ENCODE measurements at places on chromosomes 1 and 21.
A peak's percentile ranks its signal among the peaks of the same experiment; 100 is the strongest.

DNA sequence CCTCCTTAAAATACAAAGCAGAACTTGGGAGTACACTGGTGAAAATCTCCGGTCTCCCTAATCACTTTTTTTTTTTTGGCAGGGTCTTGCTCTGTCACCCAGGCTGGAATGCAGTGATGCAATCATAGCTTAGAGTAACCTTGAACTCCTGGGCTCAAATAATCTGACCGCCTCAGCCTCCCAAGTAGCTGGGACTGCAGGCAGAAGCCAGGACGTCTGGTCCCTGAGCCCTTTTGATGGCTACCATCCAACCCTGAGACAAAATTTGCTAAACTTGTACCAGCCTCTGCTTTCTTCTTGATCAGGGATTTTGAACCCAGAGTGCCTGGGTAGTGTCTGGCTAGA is 4.1 kb downstream of the L1TD1 start:
- DNase-seq = no peak

- no peak for DNase-seq
Measured at GRCh38 chr1:28249866-28250295, 9.4 kb upstream of the SESN2 start.

DNA sequence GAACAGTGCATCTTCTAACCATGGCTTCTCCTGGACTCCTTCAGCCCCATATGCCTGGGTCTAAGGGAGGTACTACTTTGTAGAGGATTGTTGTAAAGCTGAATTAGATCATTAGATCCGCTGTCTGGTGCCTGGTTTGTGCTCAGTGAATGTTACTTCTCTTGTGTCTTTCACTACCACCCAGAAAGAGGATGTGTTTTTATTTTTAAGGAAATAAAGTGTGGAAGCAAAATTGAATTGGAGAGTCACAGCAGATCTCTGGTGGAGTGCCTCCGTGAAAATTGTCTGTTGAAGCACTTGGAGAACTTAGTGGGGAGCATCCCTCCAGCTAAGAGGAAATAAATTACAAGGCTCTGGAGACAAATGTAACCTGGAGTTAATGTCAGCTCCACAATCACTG is 101.8 kb upstream of the ARTN start:
- DNase-seq = no peak

DNA sequence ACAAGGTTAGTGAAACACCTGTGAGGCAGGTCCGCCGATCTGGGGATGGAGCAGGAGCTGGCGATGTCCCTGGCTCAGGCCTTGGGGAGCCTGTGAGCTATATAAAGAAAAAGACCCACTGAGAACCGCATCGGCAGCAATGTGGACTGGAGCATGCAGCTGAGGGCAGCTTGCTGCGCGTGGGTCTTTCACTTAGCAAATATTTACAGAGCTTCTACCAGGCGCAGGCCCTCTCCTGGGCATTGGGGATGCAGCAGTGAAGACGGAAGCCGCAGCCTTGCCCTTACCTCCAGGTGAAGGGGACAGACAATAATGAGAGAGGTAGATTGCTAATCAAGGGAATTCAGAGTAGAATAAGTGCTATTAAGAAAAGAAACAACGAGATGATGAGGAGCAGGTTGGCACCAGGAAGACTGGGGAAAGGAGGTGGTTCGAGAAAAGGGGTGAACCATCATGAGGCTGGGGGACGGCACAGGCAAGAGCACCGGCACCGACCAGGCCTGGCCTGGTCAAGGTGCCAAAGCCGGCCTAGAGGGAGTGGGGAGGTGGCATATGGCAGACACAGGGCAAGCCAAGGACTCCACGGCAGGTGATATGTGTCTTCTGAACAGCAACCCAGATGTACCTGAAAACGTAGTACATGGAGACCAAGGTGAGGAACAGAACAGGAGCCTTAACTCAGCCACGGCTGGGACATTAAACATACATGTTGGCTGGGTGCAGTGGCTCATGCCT is 60.7 kb upstream of the PAX7 start:
- no peak for DNase-seq

- no peak for DNase-seq
Measured at GRCh38 chr1:8230292-8230621, 87.7 kb upstream of the SLC45A1 start.

- peak; percentile 33 for DNase-seq
Measured at GRCh38 chr1:209398313-209398991, 185.1 kb upstream of the CAMK1G start.

- DNase-seq = no peak
Measured at GRCh38 chr1:43152866-43153265, 19.2 kb downstream of the EBNA1BP2 start.

DNA sequence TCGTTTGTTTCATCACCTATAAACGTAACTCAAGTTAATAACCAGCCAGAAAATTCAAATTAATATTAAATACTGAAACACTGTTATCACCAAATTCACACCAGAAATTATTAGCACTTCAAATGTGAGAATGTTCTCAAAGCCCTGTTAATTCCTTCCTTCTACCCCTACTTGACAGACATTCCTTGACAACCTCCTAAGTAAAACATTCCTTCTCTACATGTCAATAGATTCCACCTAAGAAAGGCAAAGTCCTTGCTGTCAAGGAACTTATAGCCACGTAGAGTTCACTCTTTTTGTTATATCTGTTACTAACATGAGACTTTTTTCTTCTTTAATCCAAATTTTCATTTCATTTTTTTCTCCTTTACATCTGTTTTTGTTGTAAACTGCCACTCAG is 441.5 kb downstream of the SMYD3 start:
- DNase-seq = no peak

DNA sequence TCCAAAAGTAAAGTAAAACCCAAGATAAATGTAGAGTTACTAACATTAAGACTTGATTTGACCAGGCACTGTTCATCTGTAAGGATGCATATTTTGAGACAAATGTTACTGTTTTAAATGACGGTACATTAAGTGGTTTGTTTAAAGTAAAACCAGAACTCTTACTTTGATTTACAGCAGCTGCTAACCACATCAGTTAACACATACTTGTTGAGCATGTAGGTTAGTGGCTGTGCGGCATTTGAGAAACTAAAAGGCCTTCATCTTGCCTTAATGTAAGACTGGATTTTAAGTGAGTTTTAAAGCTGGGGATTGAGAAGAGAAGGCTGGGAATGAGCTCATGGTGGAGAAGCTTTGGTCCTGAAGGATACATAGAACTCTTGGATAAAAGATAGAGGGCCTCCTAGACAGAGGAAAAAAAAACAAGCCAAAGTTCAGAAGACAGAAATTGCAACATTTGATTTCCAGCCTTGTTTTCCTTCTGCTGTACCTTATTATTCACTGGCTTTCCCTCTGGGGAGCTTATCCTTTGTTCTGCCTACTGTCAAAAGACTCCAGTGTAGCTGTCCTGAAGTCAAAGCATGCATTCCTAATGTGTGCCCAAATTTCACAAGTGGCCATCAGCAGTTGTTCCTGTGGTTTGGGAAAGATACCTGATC is 66.6 kb downstream of the MTR start:
- peak; percentile 5 for DNase-seq

DNA sequence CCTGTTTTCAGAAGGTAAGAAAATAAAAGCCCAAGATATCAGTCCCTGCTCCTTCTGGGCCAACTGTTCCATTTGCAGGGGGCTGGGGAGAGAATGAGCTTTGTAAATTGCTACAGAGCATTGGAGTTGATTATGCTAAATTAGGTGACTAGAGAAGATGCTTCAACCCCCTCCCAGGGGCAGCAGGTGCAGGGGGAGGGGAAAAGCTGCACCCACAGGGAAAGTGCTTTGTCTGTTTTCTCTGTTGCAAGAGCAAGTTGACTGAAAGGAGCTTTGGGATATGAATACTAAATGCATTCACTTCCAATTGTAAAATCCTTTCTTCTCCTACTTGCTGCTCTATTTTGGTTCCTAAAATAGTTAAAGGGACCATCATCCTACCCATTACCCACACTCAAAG is 16.5 kb upstream of the PIGM start:
- DNase-seq = no peak

DNA sequence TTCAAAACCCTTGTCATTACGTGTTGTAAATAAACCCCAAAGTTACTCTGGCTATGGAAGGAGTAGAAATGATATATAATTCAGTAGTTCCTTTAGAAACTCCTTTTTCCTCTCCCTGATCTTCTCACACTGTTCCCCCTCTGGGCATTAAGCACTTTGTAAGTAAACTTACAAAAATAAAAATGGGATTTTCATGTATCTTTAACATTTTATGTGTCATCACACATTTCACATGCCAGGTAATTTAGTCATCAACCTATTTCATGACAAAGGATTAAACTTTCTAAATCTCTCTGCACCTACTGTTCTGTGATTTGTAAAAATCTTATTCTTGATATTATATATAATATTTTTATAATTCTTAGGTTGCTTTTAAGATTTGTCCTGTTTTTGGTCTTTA is 176.9 kb downstream of the NEK7 start:
- no peak for DNase-seq

- DNase-seq = no peak
Measured at GRCh38 chr1:24793447-24794129, 48.3 kb downstream of the CLIC4 start.

DNA sequence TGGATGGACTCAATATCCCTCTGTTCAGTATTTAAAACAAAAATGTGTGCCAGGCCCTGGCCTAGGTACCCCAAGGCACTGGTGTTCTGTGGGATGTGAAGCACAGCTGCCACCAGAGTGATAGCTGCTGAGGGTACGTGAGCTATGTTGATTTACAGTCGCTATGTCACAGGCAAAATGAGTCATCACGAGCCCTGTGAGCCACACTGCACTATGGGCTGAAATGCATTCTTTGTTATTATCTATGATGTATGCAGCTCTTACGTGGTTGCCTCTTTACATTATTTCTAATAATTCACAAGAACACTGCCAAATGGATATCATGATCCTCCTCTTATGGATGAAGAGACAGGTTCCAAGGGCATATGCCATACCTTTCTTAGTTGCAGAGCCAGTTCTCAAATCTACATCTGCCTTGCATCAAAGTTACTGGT is 2.1 kb downstream of the TEX38 start:
- no peak for DNase-seq

DNA sequence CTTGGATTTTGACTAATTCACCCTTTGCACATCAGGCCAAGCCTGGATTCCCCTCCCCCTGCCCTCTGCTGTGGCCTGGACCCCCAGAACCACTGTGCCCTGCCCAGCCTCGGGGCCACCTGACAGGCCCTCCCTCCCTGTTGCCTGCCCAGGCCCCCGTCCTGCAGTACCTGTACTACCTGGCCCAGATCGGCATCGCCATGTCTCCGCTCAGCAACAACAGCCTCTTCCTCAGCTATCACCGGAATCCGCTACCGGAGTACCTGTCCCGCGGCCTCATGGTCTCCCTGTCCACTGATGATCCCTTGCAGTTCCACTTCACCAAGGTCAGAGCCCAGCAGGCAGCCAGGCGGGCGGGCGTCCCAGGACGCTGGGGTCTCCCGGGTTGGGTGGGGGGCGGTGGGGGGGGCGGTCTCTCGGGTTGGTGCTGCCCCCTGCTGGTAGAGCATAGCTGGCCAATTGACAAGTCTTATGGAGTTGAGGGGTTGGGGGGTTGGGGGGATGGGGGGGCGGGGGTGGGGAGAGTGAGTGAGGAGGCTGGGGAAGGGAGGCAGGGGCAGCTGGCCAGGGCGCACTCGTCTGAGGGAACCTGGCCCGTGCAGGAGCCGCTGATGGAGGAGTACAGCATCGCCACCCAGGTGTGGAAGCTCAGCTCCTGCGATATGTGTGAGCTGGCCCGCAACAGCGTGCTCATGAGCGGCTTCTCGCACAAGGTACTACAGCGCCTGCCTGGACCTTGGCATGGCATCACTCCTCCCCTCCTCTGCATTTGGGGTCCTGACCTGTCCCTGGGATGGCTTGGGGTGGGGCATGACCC is 10.7 kb downstream of the AMPD2 start:
- peak; percentile 37 for DNase-seq

GRCh38 chr1:22452481-22452957 is 868 bp downstream of the ZBTB40 start:
- no peak for DNase-seq

- no peak for DNase-seq
Measured at GRCh38 chr1:163295949-163296348, 25.8 kb upstream of the NUF2 start.

DNA sequence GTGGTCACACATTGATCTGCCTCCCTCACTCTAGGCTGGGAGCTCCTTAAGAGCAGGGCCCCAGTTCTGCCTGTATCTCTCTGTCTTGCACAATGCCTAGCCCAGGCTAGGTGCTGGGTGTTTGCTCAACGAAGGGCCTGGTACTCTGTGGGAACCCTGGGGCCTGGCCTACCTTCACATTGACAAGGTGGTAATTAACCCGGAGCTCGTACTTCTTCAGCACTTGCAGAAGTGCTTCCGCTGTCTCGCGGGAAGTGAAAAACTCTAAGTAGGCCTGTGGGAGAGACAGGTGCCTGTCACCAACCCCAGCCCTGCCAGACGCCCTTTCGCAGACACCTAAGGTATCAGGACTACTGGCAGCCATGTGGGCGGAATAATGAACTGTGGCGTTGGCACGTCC is 13.7 kb downstream of the MTHFR start:
- no peak for DNase-seq

DNA sequence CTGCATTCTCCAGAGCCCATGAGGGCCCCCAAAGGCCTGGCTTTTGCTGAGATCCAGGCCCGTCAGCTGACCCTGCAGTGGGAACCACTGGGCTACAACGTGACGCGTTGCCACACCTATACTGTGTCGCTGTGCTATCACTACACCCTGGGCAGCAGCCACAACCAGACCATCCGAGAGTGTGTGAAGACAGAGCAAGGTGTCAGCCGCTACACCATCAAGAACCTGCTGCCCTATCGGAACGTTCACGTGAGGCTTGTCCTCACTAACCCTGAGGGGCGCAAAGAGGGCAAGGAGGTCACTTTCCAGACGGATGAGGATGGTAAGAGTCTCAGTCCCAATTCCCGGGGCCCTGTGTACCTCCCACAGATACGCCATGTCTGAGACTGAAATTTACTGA is 39.1 kb downstream of the PTPRU start:
- DNase-seq = no peak

DNA sequence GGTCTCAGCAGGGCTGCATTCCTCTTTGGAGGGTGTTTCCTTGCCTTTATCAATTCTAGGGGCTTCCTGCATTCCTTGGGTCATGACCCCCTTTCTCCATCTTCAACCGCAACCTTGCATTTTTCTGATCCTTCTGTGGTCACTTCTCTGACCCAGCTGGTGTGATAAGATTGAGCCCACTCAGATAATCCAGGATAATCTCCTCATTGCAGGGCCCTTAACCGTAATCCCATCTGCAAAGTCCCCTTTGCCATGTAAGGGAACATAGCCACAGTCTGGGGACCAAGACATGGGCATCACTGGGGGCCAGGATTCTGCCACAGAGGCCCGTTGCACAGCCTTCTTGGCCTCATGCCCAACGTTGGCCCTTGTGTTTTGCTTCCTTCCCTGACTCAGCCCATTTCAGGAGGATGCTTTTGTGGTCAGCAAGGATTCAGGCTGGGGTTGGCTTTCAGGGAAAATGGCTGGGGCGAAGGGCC is 35.0 kb upstream of the IL19 start:
- DNase-seq = no peak

DNA sequence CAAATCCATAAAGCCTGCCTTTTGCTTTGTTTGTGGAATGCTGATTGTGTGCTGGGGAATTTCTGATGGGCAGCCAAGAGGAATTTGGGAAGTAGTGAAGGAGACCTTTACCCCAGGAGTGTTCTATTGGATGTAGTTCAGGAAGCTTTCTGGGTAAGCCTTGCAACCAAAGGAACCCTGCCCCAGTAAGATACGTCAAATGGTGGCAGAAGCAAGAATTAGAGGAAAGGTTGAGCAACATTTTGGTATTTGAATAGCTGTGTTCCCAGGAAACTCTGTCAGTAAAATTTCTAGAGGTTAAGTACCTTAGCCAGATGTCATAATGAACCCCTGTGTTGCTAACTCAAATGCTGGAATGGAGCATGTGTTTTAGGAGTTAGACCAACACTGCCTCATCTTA is 6.4 kb downstream of the MGST3 start:
- no peak for DNase-seq
